Urothelium cell line (cell line): ENCODE measurements at places on chromosomes 6 and 20.

- DNase-seq = no peak
Observed at GRCh38 chr20:3728876-3729275, 3.6 kb upstream of the HSPA12B start.

DNA sequence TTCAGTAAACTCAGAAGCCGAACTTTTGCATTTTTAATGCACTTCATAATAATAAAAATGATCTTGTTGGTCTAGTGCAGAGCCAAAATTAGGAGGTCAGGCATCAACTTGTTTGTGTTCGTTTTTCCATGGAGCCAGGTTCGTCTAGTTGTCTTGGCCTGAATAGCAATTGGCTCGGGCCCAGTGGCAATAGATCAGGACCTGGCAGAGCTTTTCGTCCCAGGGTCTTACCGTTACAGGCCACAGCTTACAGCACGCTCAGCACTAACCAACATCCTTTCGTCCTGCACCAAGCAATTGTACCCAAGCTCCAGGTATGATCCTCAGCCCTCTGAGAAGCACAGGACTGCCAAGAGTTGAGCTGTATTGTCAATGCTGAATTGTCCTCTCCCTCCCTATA lies 240.5 kb upstream of the PLN start:
- no peak for DNase-seq

DNA sequence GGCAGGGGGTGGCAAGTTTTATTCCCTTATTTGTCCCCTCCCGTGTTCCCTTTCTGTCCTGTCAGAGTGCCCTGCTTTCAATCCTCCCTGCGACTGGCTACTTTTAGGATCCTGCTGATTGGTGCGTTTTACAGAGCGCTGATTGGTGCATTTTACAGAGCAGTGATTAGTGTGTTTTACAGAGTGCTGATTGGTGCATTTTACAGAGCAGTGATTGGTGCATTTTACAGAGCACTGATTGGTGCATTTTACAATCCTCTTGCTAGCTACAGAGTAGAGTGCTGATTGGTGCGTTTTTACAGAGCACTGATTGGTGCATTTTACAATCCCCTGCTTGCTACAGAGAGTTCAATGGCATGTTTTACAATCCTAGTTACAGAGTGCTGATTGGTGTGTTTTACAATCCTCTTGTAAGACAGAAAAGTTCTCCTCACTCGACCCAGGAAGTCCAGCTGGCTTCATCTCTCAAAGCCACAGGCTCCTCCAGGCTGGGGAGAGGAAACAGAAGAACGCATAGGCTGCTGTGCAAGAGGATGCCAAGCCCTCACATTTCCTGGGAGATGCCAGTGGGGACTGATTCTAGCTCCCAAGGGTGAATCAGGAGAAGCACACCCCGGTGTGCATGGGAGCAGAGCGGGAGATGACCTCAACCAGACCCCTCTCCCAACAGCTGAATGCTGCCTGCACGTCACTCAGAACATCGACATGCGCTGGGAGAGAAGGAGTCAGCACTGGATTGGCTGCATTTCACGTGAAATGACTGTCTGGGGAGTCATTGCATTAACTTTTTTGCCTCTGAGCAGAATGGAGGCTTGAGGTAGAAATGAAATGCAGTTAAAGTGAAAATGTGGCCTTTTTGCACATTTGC lies 48.3 kb upstream of the SLC22A23 start:
- no peak for DNase-seq

GRCh38 chr6:37822851-37823682 lies 3.5 kb downstream of the ZFAND3 start:
- no peak for DNase-seq

DNA sequence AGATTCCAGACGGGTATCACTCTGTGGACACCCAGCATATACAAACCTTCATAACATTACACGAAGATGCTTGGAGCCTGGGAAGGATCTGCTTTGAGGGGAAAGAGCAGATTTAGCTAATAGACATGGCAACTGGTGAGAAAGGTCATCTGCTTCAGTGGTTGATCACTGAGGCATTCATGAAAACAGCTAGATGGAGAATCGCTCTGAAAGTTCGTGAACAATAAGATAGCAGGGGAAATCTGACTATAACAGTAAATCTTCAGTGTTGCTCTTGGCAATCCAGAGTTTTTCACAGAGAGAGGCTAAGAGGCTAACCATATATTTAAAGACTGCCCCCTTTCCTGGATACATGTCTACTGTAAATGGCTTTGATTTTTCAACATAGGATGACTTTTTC lies 245.3 kb downstream of the FARS2 start:
- DNase-seq = no peak
